AG09309 (cell line): ENCODE measurements at places on chromosomes 11 and 22.

- DNase-seq = no peak
These were observed 7.4 kb downstream of the SLN start for GRCh38 chr11:107704451-107704850.

GRCh38 chr22:48492366-48493320 lies 1335.0 kb downstream of the BRD1 start:
- peak; percentile 39 for DNase-seq

DNA sequence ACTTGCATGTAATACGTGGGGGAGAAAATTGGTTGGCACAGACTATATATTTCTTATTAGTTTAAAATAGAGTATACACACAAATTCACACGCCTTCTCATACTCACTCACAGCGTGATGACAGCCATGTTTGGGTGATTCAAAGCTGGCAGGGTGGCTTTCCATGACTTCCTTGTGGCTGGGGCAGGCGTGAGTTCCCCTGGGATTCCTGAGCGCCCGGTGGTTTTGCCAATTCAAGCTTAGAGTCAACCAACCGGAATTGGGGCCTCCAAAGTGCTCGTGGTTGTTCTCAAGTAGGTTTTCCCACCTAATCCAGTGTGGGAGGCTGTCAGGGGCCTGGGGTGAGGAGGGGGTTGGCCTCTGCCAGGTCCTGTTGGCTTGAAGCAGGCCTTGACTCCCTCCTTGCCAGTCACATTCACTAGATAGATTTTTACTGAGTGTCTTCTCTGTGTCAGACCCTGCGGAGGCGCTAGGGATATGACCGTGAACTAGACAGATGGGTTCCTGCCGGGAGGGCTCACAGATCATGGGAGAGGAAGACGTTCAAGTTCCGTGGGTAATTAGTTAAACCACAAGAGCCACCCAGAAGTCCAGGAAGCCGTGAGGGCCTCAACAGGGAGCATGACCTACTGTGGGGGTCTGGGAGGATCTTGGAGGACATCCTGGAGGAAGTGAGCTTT lies 11.5 kb downstream of the PKNOX2 start:
- DNase-seq = no peak

DNA sequence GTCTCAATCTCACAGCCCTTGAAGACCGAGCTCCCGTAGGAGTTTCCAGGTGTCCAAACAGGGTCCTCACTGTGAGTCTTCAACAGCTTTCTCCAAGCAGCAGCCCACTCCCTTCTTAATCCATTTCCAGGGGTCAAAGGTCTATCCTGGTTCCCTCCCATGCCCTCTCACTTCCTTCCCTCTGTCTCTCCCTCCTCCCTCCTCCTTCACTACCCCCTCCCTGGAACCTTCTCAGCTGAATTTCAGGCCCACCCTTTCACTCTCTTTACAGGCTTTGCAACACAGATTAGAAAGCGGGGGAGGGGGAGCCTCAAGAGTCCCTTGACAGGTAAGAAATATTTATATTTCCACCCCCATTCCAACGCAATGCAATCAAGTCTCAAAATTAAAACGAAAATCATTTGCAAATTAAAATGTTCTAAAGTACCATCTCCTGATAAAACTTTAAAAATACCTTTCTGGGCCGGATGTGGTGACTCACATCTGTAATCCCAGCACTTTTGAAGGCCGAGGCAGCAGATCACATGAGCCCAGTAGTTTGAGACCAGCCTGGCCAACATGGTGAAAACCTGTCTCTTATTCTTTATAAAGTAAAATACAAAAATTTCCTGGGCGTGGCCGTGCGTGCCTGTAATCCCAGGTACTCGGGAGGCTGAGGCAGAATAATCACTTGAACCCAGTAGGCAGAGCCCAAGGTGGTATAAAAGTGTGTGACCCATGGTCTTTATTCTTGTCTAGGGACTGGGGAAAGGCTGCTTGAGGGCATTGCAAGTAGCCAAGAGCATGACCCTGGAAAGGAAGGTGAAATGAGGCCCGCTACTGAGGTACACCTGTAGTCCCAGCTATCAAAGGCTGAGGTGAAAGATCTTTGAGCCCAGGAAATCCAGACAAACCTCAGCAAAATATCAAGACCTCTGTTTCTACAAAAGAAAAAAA lies 865 bp upstream of the ZNF280A start:
- DNase-seq = no peak

- peak; percentile 90 for DNase-seq
These were observed at the start of gene NEAT1 for GRCh38 chr11:65422633-65423515. NEAT1 (plus strand) TSS chr11:65422798.

DNA sequence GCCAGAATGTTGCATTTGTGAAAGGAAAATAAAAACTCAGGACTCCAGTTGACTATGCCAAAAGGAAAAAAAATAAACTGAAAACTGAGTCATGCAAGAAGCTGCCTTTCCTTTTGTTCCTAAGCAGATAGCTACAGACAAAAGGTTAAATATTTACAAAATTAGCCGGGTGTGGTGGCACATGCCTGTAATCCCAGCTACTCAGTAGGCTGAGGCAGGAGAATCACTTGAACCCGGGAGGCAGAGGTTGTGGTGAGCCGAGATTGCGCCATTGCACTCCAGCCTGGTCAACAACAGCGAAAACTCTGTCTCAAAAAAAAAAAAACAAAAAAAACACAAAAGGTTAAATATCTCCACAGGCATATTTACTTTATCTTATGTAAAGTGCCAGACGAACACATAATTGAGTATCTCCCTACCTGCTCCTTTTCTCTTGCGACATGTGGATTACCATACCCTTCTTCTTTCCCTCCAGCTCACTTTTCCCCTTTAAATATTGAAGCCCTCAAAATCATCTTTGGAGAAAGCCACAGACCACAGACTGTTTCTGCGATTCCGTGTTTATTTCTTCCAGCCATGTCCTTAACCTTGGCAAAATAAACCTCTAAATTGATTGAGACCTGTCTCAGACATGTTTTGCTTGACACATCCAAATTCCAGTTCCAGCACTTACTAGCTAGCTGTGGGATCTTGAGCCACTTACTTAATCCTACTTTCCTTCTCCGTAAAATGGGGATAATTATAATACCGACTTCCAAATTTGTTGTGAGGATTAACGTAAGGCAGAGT lies 2.3 kb upstream of the SMPD1 start:
- DNase-seq = no peak

- DNase-seq = no peak
These were observed 21.9 kb upstream of the GRIA4 start for GRCh38 chr11:105588001-105588400.

GRCh38 chr11:16793009-16793408 lies 54.6 kb downstream of the C11orf58 start:
- DNase-seq = no peak

GRCh38 chr22:20426259-20426615 lies 11.4 kb downstream of the SCARF2 start:
- no peak for DNase-seq

GRCh38 chr22:49107961-49108530 lies 719.6 kb downstream of the BRD1 start:
- no peak for DNase-seq

DNA sequence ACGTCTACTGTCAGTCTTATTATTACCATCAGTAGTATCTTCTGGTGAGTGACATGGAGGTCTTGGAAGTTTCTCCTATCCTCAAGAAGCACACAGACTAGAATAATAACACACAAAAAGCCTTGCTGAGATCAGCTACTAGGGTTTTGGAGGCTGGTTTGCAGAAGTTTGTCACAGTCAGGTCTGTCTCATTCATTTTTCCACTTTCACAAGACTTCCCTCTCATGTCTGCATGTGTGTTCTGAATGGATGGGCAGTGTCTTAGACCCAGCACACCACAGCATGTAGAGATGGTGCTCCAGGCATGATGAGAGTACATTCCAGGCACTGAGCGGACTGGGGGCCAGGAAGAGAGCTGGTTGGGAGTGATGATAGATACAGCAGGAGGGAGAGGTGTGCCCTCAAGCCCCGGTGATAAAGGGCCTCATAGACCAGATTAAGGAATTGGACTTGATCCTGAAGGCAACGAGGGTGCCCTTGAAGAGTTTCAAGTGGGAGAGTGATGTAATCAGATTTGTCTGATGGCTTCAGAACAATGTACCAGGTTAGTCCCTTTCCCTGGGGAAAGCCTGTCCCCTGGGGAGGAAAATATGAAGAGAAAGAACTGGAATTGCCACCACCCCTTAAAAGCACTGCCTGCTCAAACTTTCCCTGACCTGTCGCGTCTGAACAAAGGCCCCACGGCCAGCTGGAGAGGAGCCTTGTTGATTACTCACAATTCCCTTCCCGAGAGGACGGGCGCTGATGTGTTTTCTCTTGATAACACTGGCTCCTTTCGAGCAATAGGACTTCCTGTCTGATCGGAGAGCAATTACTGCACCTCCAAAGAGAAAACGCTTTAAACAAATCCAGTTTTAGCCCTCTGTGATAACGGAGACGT lies 45.1 kb upstream of the LMO2 start:
- peak; percentile 21 for DNase-seq

- no peak for DNase-seq
These were observed 8.6 kb downstream of the TAB1 start for GRCh38 chr22:39408173-39408572.

DNA sequence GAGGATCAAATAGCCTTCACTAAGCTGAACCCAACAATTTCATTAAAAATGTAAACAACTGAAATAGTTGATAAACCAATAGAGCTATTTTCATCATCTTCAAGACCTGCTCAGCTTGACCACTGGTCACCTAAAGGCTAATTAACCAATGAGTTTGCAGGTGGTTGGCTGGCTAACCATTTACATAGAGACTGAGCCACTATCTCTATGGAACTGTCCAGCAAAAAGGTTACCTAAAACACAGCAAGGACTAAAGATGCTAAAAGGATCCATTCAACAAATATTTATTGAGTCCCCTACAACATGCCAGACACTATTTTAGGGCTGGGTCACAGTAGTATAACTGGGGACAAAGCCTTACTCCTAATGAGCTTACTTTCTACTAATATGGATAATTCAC lies 123.8 kb downstream of the CD44 start:
- DNase-seq = no peak

DNA sequence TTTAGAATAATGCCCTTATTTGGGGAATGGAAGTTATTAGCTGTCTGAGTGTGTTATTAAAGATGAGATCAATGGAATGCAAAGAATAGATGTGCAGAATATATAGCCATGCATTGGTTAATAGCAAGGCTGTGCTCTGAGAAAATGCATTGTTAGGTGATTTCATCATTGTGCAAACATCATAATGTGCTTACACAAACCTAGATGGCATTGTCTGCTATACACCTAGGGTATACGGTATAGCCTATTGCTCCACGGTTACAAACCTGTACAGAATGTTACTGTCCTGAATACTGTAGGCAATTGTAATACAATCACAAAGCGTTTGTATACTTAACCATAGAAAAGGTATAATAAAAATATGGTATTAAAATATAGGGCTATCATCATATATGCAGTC lies 25.5 kb downstream of the SLC5A12 start:
- no peak for DNase-seq

GRCh38 chr11:35923452-35923851 lies 20.4 kb upstream of the LDLRAD3 start:
- DNase-seq = no peak

DNA sequence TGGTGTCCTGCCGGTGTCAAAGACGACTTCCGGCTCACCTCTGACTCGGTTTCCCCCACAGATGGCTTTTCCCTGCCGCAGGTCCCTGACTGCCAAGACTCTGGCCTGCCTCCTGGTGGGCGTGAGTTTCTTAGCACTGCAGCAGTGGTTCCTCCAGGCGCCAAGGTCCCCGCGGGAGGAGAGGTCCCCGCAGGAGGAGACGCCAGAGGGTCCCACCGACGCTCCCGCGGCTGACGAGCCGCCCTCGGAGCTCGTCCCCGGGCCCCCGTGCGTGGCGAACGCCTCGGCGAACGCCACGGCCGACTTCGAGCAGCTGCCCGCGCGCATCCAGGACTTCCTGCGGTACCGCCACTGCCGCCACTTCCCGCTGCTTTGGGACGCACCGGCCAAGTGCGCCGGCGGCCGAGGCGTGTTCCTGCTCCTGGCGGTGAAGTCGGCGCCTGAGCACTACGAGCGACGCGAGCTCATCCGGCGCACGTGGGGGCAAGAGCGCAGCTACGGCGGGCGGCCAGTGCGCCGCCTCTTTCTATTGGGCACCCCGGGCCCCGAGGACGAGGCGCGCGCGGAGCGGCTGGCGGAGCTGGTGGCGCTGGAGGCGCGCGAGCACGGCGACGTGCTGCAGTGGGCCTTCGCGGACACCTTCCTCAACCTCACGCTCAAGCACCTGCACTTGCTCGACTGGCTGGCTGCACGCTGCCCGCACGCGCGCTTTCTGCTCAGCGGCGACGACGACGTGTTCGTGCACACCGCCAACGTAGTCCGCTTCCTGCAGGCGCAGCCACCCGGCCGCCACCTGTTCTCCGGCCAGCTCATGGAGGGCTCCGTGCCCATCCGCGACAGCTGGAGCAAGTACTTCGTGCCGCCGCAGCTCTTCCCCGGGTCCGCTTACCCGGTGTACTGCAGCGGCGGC lies 5.5 kb downstream of the B3GNT6 start:
- DNase-seq = no peak

DNA sequence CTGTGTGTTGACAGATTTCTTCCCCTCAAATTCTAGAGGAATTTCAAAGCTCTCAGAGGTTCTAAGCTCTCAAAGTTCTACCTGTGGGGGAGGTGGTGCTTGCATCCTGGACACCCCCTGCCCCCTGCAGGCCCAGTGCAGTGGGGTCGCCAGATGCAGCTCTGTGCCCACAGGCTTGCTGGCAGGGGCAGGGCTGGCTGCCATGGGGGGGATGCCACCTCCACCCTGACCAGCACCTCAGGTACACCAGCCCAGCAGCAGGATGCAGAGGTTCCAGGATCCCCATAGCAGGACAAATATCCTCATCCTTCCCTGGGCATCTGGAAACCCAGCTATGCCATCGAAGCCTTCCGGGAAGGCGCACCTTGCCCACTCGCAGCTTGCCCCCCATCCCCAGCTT lies 91.1 kb downstream of the BRD1 start:
- no peak for DNase-seq

- DNase-seq = no peak
These were observed 45.5 kb downstream of the PIWIL3 start for GRCh38 chr22:24728790-24729637.

DNA sequence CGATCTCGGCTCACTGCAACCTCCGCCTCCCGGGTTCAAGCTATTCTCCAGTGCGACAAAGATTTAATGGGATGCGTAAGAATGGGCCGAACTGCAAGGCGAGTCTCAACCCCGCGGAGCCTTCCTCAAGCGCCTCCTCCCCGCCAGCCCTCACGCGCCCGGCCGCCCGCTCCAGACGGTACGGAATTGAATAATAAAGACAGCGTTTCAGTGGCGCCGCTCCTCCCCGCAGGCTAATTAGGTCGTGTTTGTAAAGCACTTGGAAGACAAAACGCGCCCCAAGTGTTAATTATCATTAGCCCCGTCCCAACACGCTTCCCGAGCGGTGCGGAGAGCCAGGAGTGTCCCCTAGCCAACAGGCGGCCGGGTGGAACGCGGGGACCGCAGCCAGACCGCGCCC lies 192.0 kb downstream of the BUD13 start:
- DNase-seq = no peak

GRCh38 chr22:36056980-36057379 lies 28.4 kb upstream of the RBFOX2 start:
- DNase-seq = no peak

GRCh38 chr22:46545086-46545792 lies 7.8 kb upstream of the CELSR1 start:
- DNase-seq = no peak

GRCh38 chr11:115751243-115752015 lies 247.2 kb upstream of the CADM1 start:
- no peak for DNase-seq
